OCI-M1 (cell line): ENCODE measurements at places on chromosomes 2 and 18.

DNA sequence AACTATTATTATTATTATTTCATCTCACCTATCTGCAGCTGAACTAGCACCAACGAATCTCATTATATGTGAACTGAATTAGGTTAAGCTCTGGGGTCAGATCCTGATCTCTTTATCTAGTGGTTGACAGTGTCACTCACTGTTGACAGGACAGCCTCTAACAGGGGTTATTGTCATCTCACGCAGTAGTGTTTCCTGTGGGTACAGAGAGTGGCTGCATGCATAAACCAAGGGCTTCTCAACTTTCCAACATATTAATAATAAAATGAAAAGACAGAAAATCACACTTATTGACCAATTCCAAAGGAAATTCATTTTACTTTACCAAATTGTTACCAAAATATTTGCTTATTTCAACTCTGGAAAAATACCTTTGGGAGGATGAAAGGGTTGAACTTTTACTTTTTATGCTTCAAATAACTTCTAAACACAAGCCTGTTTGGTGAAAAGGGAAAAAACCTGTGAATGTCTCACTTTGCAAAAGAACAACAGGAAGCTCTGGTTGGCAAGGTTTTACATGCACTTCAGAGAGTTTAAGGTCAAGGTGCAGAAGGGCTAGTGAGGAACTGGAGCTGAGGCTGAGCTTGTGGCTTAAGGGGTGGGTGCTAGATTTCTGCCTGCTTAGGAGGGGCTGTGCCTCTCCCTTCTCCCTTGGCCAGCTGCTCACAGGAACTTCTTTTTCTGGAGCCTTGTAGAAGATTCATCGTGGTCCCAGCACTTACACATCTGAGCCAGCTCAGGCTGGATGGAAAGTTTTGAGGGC is 72.6 kb downstream of the CTAGE1 start:
- peak; percentile 50 for DNase-seq

DNA sequence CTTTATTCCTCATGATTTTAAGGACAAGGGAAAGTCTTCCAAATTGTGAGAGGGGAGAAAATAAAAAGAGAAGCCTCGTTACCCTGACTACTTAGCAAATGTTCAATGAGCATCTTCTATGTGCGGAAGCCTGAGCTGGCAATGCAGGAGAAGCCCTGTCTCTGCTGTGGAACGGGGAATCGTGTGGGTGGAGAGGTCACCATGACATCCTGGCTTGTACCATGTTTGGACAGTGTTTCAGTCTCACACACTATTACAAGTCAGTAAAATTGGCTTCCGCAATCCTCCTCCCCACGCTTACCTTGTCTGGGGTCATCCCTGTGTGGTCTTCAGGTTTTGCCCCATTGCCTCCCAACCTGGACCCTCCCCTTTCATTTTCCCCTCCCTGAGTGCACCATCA is 65.0 kb upstream of the PPM1B start:
- DNase-seq = no peak

DNA sequence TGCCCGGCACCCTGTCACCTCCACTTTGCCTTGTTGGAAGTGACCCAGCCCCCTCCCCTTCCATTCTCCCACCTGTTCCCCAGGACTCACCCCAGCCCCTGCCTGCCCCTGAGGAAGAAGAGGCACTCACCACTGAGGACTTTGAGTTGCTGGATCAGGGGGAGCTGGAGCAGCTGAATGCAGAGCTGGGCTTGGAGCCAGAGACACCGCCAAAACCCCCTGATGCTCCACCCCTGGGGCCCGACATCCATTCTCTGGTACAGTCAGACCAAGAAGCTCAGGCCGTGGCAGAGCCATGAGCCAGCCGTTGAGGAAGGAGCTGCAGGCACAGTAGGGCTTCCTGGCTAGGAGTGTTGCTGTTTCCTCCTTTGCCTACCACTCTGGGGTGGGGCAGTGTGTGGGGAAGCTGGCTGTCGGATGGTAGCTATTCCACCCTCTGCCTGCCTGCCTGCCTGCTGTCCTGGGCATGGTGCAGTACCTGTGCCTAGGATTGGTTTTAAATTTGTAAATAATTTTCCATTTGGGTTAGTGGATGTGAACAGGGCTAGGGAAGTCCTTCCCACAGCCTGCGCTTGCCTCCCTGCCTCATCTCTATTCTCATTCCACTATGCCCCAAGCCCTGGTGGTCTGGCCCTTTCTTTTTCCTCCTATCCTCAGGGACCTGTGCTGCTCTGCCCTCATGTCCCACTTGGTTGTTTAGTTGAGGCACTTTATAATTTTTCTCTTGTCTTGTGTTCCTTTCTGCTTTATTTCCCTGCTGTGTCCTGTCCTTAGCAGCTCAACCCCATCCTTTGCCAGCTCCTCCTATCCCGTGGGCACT is 4.5 kb downstream of the RETREG2 start:
- no peak for DNase-seq

DNA sequence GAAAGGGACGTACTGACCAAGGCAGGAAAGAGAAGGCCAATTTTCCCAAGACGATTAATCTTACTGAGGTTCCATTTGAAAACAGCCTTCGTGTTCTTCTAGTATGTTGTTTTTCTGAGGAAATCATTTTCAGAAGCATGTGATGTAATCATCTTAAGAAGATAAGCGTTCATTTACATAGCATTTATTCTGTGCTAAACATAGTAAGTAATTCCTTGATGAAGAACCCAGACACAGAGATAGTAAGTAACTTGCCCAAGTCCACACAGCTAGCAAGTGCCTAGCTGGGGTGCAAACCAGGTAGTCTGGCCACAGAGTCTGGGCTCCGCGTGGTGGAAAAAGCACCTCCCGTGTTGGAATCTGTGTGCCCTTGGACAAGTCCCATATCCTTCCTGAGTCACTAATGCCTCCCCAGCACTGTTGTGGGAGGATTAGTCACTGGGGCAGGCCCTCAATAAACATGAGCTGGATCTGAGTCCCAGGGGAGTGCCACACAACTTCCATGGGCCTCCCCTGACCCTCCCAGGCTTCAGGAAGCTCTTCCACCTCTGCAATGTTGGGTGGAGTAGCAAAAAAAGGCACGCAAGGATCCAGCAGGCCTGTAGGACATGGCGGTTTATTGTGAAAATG is 26.9 kb upstream of the ASAP2 start:
- DNase-seq = no peak

- peak; percentile 37 for DNase-seq
These were observed 145.6 kb downstream of the AQP4 start for GRCh38 chr18:26719896-26720295.

GRCh38 chr2:6372317-6372901 is 493.3 kb downstream of the CMPK2 start:
- DNase-seq = no peak

GRCh38 chr2:55743583-55743982 is 49.9 kb upstream of the PNPT1 start:
- no peak for DNase-seq

DNA sequence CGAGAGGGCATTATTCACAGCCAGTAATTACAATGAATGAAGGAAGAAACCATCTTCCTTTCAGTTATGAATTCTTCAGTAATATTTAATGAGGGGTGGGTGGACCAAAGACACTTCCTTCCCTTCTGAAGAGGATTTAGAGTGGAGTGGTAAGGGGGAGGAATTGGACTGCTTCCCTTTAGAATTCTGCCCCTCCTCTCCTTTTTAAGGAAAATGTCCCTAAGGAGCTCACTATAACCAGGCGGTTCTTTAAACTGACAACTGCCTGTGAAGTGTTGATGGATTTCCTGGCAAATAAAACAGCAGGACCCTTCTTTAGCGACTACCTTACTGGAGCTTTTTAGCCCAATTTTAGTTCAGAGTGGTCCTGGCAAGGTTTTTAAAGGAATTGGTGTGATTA is 86.4 kb downstream of the LIMS1 start:
- DNase-seq = no peak

GRCh38 chr2:109689182-109689930 is 75.2 kb downstream of the SOWAHC start:
- no peak for DNase-seq

DNA sequence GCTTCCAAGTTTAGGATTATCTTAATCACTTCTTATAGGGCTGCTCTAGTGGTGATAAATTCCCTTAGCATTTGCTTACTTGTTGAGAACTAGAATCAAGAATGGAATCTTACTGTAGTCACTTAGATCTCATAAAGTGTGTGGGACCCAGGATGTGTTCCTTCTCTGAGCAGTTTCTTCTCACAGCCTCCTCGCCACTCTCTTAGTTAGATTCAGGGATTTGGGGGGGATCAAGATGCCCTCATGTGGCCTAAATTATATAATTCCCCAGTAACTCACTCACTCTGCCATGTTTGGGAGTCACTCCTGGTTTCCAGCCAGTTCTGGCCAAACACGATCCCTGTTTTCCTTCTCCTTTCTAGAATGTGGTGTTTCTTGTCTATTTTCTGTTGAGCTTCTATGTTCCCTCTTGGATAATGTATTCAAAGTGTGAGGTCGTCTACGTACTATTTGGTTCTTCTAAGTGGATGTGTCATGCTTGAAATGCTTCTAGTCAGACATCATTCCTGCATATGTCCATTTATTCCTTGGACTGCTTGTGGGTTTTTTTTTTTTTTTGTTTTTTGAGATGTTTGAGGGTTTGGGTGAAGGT is 414.9 kb upstream of the SYT4 start:
- DNase-seq = peak; percentile 35

- DNase-seq = no peak
These were observed 114.8 kb downstream of the ACAA2 start for GRCh38 chr18:49698525-49699025.

DNA sequence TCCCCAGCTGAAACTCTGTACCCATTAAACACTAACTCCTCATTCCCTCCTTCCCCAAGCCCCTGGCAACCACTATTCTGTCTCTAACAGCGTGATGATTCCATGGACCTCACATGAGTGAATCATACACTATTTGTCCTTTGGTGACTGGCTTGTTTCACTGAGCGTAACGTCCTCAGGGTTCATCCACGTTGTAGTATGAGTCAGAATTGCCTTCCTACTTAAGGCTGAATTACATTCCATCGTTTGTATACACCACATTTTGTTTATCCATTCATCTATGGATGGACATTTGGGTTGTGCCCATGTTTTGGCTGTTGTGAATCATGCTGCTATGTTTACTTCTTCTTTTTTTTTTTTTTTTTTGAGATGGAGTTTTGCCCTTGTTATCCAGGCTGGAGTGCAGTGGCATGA is 19.6 kb upstream of the CABLES1 start:
- no peak for DNase-seq

DNA sequence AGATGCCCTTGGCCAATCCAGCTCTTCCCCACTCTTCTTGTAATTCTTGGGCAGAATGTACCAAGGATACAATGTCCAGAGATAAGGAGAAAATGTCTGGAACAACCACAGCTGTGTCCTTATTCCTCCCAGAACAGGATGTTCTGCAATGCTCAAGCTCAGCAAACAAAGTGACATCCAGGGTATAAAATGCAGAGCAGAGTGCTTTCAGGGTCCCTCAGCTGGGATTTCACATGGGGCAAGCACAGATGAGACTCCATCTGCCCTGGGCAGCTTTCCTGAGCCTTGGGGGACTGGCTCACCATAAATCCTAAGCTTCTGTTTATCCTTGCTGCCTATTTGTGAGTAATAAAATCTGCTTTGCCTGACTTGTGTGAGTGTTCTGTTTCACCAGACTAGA is 127.4 kb downstream of the VAPA start:
- DNase-seq = no peak

DNA sequence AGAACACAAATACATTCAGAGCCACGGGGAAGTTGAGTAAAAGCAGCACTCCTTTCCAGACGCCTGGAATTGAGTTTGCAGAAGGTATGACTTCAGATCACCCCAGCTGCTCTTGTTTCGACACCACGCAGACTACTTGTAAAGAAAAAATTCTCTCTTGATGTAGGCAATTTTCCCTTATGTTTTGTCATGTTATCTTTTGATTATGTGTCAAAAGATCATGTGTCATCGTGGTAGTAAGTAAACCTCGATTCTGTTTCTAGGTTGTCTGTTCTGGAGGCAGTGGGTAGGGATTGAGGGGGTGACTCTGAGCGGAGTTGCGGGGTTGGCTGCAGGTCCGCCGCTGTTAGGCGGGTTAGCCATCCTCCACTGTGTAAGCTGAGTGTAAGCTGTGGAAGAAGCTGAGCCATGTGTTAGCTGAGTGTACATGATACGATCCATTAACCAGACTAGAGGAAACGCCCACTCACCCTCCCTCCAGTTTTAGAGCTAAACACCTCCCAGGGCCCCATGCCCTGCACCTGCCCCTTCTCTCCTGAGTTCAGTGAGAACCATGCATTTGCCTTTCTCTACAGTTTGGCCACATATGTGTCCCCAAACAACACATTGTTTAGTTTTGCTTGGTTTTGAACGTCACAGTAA is 181.8 kb downstream of the SNTG2 start:
- DNase-seq = no peak

GRCh38 chr18:69956057-69956456 is 8.4 kb upstream of the CD226 start:
- no peak for DNase-seq

GRCh38 chr2:37096568-37096967 is 12.2 kb downstream of the GPATCH11 start:
- DNase-seq = no peak

DNA sequence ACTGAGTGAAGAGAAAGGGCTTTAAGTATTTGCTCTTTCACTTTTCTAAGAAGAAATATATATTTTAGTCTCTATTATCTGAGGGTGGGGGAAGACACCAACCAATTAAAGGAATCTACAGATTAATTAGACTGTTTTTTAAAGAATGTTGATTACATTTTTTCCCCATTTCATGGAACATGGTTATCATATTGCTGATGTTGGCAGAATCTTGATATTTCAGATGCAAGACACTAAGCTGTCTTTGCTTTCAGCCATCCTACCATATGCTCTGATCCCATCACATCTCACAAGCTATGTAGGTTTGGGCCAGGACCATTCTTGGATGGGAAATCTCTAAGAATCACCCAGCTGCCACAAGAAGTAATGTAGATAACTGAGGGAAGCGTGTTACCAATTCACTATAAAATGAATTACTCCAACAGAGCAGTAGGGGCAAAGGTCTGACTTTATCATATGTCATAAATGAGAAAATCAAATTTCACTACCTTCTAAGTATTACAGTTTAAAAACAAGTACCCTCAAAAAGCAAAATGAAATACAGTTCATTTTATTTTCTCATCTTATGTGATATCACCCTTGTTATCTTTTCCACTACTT is 6.7 kb upstream of the TBR1 start:
- no peak for DNase-seq

DNA sequence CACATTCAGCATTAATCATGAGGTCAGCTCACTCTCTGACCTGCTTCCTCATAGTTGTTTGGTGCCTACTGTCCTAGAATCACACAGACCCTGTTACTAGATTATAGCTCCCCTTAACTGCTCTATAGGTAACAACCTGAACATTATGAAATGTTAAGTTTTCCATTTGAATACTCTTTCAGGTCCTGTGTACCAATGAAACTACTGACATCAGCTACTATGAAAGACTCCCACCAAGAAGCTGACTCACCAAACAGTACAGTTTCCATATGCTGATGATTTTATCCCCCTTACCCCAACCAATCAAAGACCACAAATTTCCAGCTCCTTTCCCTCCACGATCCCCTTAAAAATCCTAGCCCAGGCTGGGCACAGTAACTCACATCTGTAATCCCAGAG is 56.3 kb downstream of the SRBD1 start:
- peak; percentile 44 for DNase-seq

GRCh38 chr2:47206181-47206580 is 51.1 kb upstream of the STPG4 start:
- DNase-seq = no peak

GRCh38 chr2:48315896-48316194 is 214.1 kb upstream of the STON1 start:
- peak; percentile 81 for DNase-seq
